Naive thymus-derived CD8-positive, alpha-beta T cell (primary cell): ENCODE measurements at places on chromosomes 4 and X.

GRCh38 chr4:21507439-21507838, 441.1 kb downstream of the KCNIP4 start:
- no peak overlapping the region for H3K27ac ChIP-seq
- DNase-seq = no peak
- H3K36me3 ChIP-seq = no peaks in the 10 kb centered on the region
- no peaks in the 10 kb centered on the region for H3K27me3 ChIP-seq
- no peaks in the 10 kb centered on the region for H3K4me1 ChIP-seq

DNA sequence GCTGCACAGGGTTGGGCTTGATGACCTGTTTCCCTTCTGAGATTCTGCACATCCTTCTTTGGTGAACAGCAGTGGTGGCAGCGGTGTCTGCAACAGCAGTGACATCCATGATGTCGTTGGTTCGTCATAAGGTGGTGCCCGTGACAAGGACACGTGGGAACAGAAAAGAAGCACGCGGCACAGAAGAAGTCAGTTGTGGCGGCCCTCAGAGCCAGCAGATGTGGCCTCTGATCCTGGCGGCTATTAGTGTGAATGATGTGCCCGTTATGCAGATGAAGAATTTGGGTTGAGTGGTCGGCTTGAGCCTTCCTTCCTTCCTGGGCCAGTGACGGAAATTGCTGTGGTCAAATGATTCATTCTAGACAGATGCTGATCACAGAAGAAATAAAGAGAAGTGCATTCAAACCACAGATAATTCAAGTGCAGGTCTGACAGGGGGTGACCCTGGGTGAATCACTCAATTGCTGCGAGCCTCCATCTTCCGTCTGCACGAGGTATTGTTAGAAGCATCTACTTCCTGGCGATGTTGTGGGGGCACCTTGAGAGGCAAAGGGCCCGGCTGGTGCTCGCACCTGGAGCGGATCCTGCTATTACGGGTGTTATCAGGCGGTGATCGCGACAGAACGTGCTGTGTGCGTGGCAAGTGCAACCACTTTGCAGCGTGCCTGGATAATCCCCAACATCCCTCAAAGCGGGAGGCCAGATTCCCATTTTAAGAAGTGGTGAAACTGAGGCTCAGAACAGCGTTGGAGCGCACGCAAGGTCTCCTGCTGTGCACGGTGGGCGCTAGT, 215.2 kb upstream of the PSAPL1 start:
- DNase-seq = no peak
- H3K27me3 ChIP-seq = peaks cover 9% of the 10 kb centered on the region
- H3K27ac ChIP-seq = peak overlapping the region; percentile 96
- no peaks in the 10 kb centered on the region for H3K36me3 ChIP-seq

- H3K27ac ChIP-seq = no peak overlapping the region
- no peak overlapping the region for H3K4me3 ChIP-seq
- no peak for DNase-seq
Measured at GRCh38 chr4:86991994-86992393, 57.2 kb downstream of the AFF1 start.

GRCh38 chr4:99574530-99575324, at the start of gene MTTP:
Gene MTTP, plus strand, starts transcription at chr4:99574824. Its CDS starts 86 bp downstream, at chr4:99574910.
- peaks cover 36% of the 10 kb centered on the region for H3K27me3 ChIP-seq
- H3K36me3 ChIP-seq = no peaks in the 10 kb centered on the region
- H3K27ac ChIP-seq = no peak within 1 kb of the TSS
- DNase-seq = no peak
- no peaks in the 10 kb centered on the region for H3K4me1 ChIP-seq
- H3K4me3 ChIP-seq = no peak within 1 kb of the TSS

- DNase-seq = no peak
- H3K27me3 ChIP-seq = no peaks in the 10 kb centered on the region
- H3K36me3 ChIP-seq = peaks cover 54% of the 10 kb centered on the region
- no peak overlapping the region for H3K27ac ChIP-seq
Measured at GRCh38 chr4:113594231-113594556, 167.3 kb downstream of the CAMK2D start.

- no peak for DNase-seq
- no peaks in the 10 kb centered on the region for H3K36me3 ChIP-seq
- H3K4me1 ChIP-seq = no peaks in the 10 kb centered on the region
Measured at GRCh38 chr4:100985576-100985975, 361.8 kb downstream of the PPP3CA start.

DNA sequence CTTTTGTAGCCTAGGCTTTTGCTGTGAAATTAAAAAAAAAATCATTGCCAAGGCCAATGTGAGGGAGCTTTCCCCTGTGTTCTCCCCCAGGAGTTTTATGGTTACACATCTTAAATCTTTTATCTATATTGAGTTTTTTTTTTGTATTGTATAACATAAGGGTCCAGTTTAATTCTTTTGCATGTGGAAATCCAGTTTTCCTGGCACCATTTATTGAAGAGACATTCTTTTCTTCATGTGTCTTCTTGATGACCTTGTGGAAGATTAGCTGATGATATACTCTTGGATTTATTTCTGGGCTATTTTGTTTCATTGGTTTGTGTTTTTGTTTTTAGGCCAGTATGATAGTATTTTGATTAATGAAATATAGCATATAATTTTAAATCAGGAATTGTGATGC, 225.0 kb downstream of the ADAM29 start:
- H3K36me3 ChIP-seq = no peaks in the 10 kb centered on the region
- H3K27ac ChIP-seq = no peak overlapping the region
- no peak overlapping the region for H3K4me3 ChIP-seq
- H3K4me1 ChIP-seq = no peaks in the 10 kb centered on the region
- no peaks in the 10 kb centered on the region for H3K27me3 ChIP-seq

- H3K4me3 ChIP-seq = no peak overlapping the region
- H3K27me3 ChIP-seq = no peaks in the 10 kb centered on the region
- no peaks in the 10 kb centered on the region for H3K36me3 ChIP-seq
- no peak for DNase-seq
- peak overlapping the region; percentile 65 for H3K27ac ChIP-seq
Measured at GRCh38 chrX:10041383-10041782, 74.2 kb downstream of the CLDN34 start.

- peak; percentile 20 for DNase-seq
- H3K4me3 ChIP-seq = no peak overlapping the region
- no peaks in the 10 kb centered on the region for H3K36me3 ChIP-seq
- H3K27me3 ChIP-seq = no peaks in the 10 kb centered on the region
- peak overlapping the region; percentile 49 for H3K27ac ChIP-seq
- peaks cover 44% of the 10 kb centered on the region for H3K4me1 ChIP-seq
Measured at GRCh38 chr4:183499389-183499788, 5.5 kb upstream of the ING2 start.

- no peak overlapping the region for H3K27ac ChIP-seq
- no peak overlapping the region for H3K4me3 ChIP-seq
- H3K27me3 ChIP-seq = no peaks in the 10 kb centered on the region
- H3K36me3 ChIP-seq = no peaks in the 10 kb centered on the region
- no peak for DNase-seq
Measured at GRCh38 chr4:63020661-63021060, 1388.6 kb downstream of the TECRL start.

GRCh38 chrX:332496-332860, 13.9 kb upstream of the GTPBP6 start:
- H3K4me1 ChIP-seq = peaks cover 2% of the 10 kb centered on the region
- H3K4me3 ChIP-seq = no peak overlapping the region

DNA sequence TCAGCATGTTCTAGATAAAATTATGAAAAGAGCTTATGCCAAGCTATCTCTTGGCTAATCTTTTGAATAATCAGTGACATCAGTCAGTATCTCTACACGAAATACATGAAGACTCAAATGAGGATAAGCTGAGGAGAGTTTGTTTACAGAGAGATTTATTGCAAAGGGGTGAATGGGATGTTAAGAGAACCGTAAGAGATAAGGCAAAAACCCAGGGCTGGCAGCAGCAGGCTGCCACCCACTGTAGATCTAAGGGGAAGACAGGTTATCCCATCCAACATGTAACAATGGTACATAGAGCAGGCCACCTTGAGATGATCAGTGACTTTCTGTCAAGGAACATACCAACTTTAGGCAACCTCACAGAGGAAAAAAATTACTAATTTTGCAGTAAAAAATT, 432.1 kb upstream of the NR3C2 start:
- DNase-seq = no peak
- no peak overlapping the region for H3K4me3 ChIP-seq
- no peak overlapping the region for H3K27ac ChIP-seq

GRCh38 chrX:46376246-46376885, 168.9 kb downstream of the ZNF674 start:
- no peak overlapping the region for H3K4me3 ChIP-seq
- DNase-seq = no peak
- H3K4me1 ChIP-seq = no peaks in the 10 kb centered on the region
- no peaks in the 10 kb centered on the region for H3K27me3 ChIP-seq

DNA sequence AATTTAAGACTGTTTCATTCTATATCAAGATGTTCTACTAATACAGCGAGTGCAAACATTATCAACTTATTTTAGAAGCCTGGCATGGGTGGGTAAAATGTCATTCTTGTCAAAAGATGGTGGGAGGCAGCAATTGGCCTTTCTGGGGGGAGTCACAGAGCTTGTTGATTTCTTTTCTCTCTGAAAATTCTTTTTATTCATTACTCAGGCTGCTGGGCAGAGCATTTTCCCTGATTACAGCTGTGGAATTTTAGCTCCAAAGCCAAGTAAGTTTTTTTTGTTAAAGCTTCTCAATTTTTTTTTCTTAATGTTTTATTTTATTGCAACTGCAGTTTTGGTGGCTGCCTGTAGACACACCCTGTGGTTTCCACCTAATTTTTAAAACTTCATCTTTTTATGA, 50.4 kb downstream of the GPC4 start:
- H3K4me1 ChIP-seq = no peaks in the 10 kb centered on the region
- DNase-seq = no peak
- no peak overlapping the region for H3K4me3 ChIP-seq
- H3K27me3 ChIP-seq = no peaks in the 10 kb centered on the region
- H3K36me3 ChIP-seq = no peaks in the 10 kb centered on the region
- H3K27ac ChIP-seq = no peak overlapping the region

- peaks cover 21% of the 10 kb centered on the region for H3K36me3 ChIP-seq
- no peaks in the 10 kb centered on the region for H3K4me1 ChIP-seq
- DNase-seq = no peak
- no peak overlapping the region for H3K4me3 ChIP-seq
- H3K27ac ChIP-seq = no peak overlapping the region
Measured at GRCh38 chr4:1383728-1384591, 22.3 kb downstream of the NKX1-1 start.

GRCh38 chr4:24473309-24473721, 111.0 kb downstream of the DHX15 start:
- H3K4me1 ChIP-seq = peaks cover 34% of the 10 kb centered on the region
- DNase-seq = peak; percentile 5
- no peaks in the 10 kb centered on the region for H3K36me3 ChIP-seq
- H3K4me3 ChIP-seq = peak overlapping the region; percentile 93
- H3K27me3 ChIP-seq = peaks cover 62% of the 10 kb centered on the region
- H3K27ac ChIP-seq = peak overlapping the region; percentile 28

DNA sequence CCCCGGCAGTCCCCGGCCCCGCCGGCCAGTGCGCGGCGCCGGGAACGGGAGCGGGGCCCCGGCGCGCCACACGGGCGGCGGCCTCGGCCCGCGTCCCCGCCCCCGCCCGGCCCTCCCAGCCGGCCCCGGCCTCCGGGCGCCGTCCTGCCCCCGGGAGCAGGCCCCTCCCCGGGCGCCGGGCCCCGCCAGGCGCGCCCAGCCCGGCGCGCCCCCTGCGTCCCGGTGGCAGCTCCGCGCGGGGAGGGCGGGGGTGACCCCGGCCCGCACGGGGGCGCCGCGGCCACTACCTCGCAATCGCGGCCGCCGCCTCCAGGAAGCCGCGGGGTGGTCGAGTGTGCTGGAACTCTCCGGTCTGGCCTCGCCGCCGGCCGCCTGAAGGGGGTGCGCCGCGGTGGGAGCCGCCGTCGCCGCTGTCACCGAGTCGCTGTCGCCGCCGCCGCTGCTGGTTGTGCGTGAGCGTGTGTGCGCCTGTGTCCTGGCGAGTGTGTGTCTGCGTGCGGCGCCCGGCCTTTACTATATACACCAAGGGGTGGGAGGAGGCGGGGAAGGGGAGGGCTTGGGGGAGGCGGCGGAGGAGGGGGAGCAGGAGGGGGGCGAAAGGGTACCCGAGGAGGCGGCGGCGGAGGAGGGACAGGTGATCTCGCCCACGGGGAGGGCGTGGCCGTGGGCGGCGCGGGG, at the start of gene RAI2:
RAI2 (minus strand) TSS at position 488 of the 678 bp plus-strand sequence. CDS start 59,288 bp downstream, outside the sequence.
- H3K36me3 ChIP-seq = no peaks in the 10 kb centered on the region
- H3K27ac ChIP-seq = peak within 1 kb of the TSS; percentile 65
- H3K27me3 ChIP-seq = no peaks in the 10 kb centered on the region
- H3K4me3 ChIP-seq = peak within 1 kb of the TSS; percentile 87
- peaks cover 4% of the 10 kb centered on the region for H3K4me1 ChIP-seq

DNA sequence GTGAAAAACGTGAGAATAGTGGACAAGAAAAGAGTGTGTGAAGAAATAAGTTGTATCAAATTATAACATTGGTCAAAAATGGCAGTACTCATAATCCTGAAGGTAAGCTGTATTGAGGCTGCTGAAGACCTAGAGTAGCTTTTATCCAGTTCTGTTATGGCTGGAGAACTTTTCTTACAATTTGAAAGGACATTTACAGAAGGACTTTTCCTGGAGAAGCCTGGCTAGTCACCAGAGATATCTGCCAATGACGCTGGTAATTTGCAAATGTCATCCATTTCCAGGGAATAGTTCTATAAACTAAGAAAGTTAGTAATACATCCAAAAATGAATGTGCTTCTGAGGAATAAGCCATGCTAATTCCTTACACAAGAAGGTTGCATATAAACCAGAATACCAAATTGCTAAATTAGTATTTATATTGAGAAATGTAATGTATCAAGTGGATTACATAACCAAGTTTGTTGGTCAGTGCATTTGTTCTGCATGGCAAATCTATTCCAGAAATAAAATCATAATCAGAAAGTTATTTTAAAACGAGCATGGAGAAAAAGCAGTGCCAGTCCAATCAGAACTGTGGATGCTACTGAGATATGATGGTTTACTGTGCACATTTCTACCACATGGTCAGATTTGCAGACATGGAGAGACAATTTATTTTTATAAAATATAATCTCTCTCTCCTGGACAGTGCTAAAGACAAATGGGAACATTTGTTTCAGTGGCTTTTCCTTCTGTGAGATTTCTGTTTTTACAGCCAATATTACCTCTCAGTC, 743.7 kb upstream of the HS3ST1 start:
- no peaks in the 10 kb centered on the region for H3K36me3 ChIP-seq
- no peak overlapping the region for H3K4me3 ChIP-seq
- H3K27ac ChIP-seq = no peak overlapping the region
- DNase-seq = no peak
- H3K27me3 ChIP-seq = no peaks in the 10 kb centered on the region

DNA sequence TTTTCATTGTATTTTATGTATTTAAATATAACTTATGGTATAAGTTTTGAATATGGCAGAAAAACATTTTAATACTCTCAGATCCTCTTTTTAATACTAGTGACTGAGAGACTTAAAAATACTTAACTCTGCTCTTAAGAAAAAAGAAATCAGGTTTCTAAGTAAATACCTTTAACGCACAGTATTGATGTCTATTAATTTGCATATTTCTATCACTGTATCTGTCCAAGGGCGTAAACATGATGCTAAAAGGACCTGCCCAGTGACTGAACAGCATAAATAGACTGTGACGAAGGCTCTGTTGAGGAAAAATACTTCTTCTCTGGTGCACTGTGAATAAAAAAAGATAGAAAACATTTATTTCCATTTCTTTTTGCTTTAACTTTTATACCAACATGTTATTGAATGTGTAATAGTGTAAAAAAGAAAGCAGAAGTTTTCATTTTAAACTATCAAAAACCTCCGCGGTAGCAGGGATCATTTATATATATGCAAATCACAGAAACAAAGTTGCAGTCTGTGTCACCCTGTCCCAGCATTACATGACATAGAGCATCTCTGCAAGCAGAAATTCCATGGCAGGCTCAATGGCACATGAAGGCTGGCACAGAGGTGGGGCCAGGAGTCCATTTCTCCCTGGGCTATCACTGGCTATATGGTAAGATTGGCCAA, 75.4 kb downstream of the ZAR1 start:
- H3K36me3 ChIP-seq = peaks cover 22% of the 10 kb centered on the region
- H3K27ac ChIP-seq = no peak overlapping the region
- no peak overlapping the region for H3K4me3 ChIP-seq
- no peak for DNase-seq
- no peaks in the 10 kb centered on the region for H3K4me1 ChIP-seq
- no peaks in the 10 kb centered on the region for H3K27me3 ChIP-seq
